ENCODE measurements at places on chromosomes 16 and 17.

- no peak for DNase-seq
These were observed 201.7 kb upstream of the PSMD7 start for GRCh38 chr16:74094962-74095361.

DNA sequence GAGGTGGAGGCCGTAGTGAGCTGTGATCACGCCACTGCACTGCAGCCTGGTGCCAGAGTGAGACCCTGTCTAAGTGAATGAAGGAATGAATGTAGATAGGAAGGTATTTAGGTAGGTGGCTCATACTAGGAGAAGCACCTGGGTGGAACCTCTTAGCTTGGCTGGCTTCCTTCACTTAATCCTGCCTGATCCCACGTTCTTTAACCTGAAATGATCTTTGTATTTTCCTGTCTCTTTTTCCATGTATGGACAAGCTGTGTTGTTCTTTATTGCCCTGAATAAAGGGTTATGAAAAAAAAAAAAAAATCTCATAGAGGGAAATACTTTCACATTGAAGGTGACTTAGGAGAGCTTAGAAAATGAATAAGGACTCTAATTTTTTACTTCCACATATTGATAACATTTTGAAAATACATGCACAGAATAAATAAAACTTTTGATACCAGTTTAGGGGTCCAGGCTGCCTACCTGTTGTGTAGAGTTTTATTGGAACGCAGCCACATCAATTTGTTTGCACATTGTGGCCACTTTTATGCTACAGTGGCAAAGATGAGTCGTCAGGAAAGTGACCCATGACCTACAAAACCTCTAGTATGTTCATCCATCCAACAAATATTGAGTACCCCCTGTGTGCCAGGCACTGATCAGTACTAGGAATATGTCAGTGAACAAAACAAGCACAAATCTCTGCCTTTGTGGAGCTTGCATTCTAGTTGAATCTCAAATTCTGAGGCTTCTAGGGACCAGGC, 44.6 kb downstream of the VPS35L start:
- no peak for DNase-seq

DNA sequence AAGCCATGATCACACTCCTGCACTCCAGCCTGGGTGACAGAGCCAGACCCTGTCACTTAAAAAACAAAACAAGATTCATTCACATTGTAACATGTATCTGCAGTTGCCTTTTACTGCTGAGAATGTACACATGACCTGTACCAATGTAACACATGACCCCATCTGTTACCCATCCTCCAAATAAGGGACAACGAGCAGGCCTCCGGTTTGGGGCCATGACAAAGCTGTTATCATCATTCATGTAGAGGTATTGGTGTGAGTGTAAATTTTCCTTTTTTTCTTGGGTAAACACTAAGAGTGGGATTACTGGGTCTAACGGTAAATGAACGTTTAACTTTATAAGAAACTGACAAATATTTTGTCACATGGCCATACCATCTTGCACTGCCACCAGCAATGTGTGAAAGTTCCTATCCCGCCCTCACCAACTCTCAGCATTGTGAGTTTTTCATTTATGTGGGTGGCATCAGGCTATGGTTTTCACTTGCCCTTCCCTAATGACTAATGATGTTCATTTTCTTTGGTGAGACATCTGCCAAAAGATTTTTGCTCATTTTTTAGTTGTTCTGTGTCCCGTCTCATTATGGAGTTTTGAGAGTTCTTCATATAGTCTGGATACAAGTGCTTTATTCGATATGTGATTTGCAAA, 145.5 kb downstream of the C16orf78 start:
- no peak for DNase-seq

DNA sequence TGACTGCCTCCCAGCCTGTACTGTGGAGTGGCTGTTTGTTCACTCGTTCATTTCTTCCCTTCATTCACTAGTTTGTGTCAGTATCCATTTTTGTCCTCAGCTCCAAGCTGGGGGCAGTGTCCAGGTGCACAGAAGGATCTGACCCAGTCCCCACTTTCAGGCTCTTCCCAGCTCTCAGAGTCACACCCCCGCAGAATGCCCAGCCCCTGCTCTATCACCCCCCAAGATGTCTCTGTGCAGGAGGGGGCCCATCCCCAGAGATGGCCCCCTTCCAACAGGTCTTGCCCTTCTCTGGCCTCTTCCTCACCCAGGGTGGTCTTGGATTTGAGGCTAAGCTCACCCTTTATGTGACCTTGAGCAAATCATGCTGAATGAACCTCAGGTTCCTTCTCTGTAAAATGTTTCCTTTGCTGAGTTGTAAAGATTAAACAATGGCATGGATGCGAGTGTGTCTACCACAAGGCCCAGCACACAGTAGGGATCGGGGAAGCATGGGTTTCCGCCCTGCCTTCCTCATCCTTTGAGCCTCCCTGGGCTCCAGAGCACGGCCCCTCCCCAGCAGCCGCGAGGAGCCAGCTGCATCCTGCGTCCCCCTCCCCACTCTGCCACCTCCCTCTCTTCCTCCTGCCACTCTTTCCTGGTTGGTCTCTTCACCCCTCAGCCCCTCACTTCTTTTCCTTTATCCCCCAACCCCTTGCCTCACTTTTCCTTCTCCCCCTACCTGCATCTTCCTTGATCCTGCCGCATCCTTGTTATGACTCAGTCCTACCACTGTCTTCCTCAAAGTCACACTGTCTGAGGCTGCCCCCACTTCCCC, 2.8 kb downstream of the FBXL19 start:
- DNase-seq, result no peak

GRCh38 chr17:4040784-4041183, 76.5 kb upstream of the ATP2A3 start:
- no peak for DNase-seq

DNA sequence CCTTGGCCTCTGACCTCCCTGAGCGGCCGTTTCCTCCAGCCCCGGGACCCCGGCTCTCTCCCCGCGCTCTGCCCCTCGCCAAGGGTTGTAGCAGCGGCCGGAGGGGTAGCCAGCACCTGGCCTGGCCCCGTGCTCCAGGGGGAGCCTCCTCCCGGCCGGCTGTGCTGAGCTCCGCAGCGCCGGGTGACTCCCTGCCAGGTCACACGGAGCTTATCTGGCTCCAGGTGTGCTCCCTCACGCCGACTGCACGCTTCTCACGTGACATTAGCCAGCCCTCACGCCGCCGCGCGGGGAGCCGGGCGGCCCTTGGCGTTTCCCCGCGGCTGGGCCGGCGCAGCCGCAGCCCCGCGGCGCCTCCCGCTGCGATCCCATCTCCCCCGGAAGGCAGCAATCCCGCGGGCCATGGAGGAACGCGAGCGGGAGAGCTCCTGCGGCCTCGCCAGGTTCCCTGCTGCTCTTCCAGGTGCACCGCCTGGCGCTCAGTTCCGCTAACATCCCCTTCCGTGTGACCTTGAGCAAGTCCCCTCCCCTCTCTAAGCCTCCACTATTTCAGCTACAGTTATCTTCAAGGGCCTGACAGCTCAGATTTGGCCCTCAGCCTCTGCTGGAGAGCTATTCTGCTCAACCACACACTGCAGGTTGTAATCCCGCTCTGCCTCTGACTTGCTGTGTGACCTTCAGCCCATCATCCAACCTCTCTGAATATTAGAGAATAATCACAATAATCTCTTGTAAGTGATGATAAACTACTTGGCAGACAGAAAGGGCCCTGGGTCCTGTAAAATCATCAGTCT, 3.4 kb downstream of the MYO18A start:
- DNase-seq, result peak; percentile 29

GRCh38 chr16:11747949-11748403, 5.3 kb upstream of the TXNDC11 start:
- DNase-seq, result no peak

DNA sequence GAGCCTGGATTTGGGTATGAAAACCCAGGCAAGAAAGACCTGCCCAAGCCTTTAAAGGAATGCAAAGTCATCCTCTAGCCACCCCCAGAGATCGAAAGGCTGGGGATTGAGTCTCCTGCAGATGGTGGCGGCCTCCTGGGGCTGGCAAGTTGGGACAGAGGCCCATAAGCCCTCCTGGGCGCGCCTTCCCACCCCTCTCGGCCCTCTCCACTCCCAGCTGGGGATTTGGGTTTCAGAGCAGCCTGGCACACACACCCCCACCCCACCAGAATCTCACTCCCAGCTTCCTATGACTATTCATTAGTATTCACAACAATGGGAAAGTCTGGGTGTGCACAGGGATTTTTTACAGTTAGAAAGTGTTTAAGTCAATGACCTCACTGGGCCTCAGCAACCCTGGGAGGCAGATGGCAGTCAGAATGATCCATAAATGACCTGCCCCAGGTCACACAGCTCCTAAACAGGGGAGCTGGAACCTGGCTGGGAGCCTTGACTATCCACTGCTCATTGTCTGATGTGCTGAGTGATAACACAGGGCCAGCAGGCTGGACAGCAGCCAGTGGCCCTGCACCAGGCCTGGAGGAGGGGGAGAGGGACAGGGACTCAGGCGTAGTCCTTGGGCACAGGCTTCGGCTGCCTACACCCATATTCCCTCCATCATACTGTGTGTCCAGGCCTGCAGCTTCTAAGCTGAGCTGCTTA, 12.1 kb downstream of the NHERF1 start:
- no peak for DNase-seq

DNA sequence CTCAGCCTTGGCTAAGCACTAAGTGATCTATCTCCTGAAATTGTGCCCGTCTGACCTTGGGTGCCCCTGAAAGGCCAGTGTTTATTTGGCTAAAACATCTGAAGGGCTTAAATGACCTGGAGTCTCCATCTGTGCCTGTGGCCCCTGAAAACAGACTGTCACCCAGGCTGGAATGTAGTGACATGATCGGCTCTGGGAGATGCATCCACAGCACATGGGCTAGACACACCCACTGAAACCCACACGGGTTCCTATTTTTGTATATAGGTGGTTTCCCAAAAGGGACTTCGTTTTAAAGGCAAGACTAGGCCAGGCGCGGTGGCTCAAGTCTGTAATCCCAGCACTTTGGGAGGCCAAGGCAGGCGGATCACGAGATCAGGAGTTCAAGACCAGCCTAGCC, 13.5 kb downstream of the CEP295NL start:
- DNase-seq, result no peak

- DNase-seq, result no peak
These were observed 22.2 kb downstream of the SLC43A2 start for GRCh38 chr17:1606352-1606985.

- no peak for DNase-seq
These were observed 3.8 kb downstream of the HOXB2 start for GRCh38 chr17:48541036-48541576.

DNA sequence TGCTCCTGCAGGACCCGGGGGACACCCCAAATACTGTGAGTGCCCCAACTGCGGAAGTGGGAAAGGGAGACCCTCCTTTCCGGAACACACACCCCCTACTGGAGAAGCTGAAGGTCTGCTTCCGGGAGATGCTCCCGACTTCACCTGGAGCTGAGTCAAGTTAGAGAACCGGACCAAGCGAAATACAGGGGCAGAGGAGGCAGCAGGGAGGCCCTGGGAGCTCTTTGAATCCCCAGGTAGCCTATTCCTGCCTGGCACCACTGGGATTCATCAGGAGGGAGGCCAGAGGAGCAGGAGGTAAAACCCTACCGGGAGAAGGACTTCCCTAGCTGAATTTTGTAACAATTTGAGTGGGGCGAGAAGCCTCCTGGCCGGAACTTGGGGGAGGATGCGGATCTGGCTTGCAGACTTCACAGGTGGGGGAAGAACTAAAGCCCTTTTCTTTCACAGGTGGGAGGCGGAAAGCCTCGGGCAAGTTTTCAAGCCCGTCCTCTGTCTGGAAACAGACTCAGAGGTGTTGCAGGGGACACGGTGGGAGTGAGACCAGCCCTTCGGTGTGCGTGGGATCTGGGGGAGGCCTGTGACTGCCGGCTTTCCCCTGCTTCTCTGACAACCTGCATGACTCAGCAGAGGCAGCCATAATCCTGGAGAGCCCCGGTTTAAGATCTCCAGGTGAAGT, 22.4 kb upstream of the TEKT1 start:
- no peak for DNase-seq

DNA sequence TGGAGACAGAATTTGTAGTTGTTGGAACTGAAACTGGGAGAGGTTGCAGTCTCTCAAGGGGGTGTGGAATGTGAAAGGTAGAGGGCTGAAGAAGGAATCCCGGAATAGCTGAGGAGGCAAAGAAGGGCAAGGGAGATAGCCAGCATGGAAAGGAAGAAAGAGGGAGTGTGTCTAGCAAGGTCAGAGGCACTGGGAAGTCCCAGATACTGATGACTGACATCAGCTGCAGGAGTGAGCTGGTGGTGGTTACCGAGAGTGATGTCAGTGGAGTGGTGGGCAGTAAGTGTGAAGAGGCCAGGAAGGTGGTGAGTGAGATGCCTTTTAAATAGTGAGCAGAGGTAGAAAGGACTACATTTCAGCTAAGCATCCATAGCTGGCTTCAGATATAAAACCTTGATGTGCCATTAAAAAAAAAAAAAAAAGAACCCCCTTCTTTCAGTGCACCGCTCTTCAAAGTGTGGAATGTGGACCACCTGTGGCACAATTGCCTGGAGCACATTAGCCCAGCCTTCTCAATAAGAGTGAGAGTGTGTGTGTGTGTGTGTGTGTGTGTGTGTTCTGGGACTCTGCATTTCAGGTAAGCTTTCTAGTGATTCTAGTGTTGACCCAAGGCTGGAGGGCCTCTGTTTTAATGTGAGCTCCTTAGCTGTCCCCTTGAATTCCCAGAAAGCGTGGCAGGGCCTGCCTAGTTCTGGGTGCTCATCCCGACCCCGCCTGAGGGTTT, 8.5 kb downstream of the PRMT7 start:
- no peak for DNase-seq

DNA sequence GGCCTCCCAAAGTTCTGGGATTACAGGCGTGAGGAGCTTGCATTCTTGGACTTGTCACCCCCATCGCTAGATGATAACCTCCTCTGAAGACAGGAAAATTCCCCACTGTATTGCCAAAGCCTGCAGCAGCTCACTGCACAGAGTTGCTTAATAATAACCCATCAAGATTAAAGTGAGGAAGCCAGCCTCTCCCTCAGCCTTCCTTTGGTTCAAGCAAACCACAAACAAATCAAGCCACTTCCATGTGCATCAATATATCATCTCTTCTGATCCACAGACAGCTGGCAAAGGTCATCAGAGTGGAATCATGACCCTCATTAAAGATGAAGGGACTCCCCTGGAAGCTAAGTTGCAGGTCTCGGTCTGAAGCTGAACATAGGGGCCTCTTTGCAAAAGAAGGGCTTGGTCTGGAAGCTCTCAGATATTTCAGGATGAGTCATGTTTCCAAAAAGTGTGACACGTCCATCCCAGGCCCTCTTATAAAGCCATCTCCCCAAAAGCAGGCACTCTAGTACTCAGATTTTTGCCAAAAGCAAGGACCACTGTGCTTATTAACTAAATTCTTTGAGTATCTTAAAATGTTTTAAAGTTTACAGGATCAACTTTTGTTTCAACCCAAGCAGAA, 4.8 kb downstream of the EMP2 start:
- peak; percentile 34 for DNase-seq

DNA sequence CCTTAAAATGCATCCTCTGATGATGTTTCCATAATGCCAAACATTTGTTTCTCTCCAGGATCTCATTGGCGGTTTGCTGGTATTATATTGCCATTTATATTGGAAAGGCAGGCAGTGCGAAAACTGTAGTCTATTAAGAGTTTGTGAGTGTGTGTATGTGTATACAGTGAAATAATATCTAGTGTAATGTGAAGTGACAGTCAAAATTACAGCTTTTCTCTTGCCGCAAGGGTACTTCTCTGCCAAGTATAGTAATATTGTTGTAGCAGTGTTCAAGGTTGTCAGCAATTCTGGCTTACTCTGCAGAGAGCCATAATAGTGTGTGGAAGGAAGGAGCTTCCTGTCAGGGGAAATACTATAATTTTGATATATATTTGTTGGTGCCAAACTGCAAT, 178.6 kb downstream of the WWOX start:
- no peak for DNase-seq

All from fibroblast of lung (primary cell).